T-helper 17 cell (primary cell): ENCODE measurements at places on chromosomes 3 and 15.

- peaks cover 5% of the 10 kb centered on the region for H3K36me3 ChIP-seq
- no peak overlapping the region for H3K27ac ChIP-seq
- peaks cover 8% of the 10 kb centered on the region for H3K4me1 ChIP-seq
- no peak overlapping the region for H3K4me3 ChIP-seq
Observed at GRCh38 chr3:45123030-45123429, 23.1 kb downstream of the CDCP1 start.

- H3K4me3 ChIP-seq = no peak overlapping the region
- H3K27ac ChIP-seq = no peak overlapping the region
- H3K27me3 ChIP-seq = no peaks in the 10 kb centered on the region
- no peaks in the 10 kb centered on the region for H3K36me3 ChIP-seq
- H3K4me1 ChIP-seq = no peaks in the 10 kb centered on the region
- no peak for DNase-seq
Observed at GRCh38 chr3:54212723-54213122, 90.4 kb downstream of the CACNA2D3 start.

GRCh38 chr15:39860200-39860599, 59.9 kb downstream of the GPR176 start:
- no peak overlapping the region for H3K27ac ChIP-seq
- no peaks in the 10 kb centered on the region for H3K4me1 ChIP-seq
- no peak for DNase-seq
- H3K27me3 ChIP-seq = peaks cover 37% of the 10 kb centered on the region

GRCh38 chr3:119238363-119238762, 2.3 kb downstream of the B4GALT4 start:
- peaks cover 2% of the 10 kb centered on the region for H3K36me3 ChIP-seq
- no peak for DNase-seq
- H3K4me1 ChIP-seq = peaks cover 24% of the 10 kb centered on the region
- H3K27ac ChIP-seq = no peak overlapping the region
- no peaks in the 10 kb centered on the region for H3K27me3 ChIP-seq

- H3K27ac ChIP-seq = no peak overlapping the region
- no peaks in the 10 kb centered on the region for H3K27me3 ChIP-seq
- H3K4me1 ChIP-seq = no peaks in the 10 kb centered on the region
- H3K4me3 ChIP-seq = no peak overlapping the region
- H3K36me3 ChIP-seq = peaks cover 12% of the 10 kb centered on the region
- DNase-seq = no peak
Observed at GRCh38 chr3:41893977-41894376, 67.9 kb downstream of the ULK4 start.
